Activated CD8-positive, alpha-beta T cell treated with anti-CD3 and anti-CD28 coated beads for 36 hours (primary cell): ENCODE measurements at places on chromosomes 16 and 17.

DNA sequence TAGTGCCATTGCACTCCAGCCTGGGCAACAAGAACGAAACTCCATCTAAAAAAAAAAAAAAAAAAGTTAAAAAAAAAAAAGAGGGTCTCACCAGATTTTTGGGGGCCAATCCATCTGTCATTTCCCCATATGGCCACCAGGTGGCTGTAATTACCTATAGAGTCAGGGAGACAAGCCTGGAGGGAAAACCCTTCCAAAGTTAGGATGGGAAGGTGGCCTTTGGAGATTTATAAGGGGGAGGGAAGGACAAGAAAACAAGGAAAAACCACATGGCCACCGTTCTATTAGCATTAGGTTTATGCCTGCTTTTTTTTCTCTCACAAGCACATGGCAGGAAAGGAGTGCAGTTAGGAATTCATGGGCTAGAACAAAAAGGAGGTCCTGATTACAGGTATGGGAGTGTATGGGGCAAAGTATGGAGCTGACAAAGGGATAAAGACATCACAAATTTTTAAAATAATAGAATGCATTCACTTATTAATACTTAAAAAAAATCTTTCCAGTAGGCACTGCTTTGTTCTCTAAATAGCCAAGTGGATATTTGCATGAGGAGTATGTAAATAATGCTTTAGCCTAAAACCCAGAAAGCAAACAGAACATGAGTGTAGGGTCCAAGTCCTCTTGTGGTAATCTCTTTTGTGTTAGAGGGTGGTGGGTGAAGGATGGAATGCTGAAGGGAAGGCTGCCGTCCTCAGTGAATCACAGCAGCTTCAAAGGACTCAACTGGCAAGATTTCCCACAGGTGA lies 5.1 kb downstream of the CYB5D1 start:
- peak; percentile 70 for DNase-seq

DNA sequence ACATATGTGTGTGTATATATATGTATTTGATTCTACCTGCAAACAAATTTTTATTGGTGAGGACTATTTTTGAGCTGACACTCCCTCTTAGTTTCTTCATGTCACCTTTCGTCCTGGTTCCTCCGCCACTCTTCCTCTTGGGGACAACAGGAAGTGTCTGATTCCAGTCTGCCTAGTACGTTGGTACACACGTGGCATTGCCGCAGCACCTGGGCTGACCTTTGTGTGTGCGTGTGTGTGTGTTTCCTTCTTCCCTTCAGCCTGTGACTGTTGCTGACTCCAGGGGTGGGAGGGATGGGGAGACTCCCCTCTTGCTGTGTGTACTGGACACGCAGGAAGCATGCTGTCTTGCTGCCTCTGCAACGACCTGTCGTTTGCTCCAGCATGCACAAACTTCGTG lies 29.4 kb upstream of the CACNG5 start:
- no peak for DNase-seq

DNA sequence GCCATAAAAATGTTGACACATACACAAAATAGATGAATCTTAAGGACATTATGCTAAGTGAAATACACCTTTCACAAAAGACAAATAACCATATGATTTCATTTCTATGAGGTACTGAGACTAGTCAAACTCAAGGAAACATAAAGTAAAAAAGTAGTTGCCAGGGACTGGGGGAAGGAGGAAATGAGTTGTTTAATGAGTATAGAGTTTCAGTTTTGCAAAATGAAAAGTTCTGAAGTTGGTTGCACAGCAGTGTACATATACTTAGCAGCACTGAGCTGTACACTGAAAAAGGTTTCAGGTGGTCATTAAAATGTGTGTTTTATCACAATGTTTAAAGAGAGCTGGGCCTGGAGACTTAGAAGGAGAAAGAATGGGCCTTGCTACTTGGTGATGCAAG lies 4.7 kb upstream of the SLC13A2 start:
- no peak for DNase-seq

- DNase-seq: no peak
Measured at GRCh38 chr17:2171702-2172076, 116.8 kb downstream of the HIC1 start.
